Uterus (tissue), 4 donors: ENCODE measurements at places on chromosomes 13 and 19.
A peak's percentile ranks its signal among the peaks of the same experiment; 100 is the strongest.

DNA sequence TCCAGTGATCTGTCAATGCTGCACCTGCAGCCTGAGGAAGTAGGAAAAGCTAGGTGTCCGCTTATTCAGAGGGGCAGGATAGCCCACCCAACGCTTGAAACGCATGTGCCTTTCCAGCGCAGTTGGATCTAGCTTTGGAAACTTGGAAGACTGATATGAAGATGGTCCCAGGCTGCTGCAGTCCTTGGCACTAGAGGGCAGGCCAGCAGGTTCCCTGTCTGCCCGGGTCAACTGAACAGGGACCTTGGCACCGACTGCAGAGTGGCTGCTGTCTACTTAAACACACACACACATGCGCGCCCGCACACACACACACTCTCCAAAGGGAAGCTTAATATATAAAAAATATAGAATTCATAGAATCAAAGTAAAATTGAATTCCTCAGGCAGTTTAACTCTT, 100.0 kb downstream of the TSHZ3 start:
- H3K27ac ChIP-seq, result no peak overlapping the region
- H3K27me3 ChIP-seq, result no peaks in the 10 kb centered on the region
- H3K36me3 ChIP-seq, result no peaks in the 10 kb centered on the region
- DNase-seq, result no peak
- H3K4me1 ChIP-seq, result no peaks in the 10 kb centered on the region
- H3K4me3 ChIP-seq, result no peak overlapping the region

DNA sequence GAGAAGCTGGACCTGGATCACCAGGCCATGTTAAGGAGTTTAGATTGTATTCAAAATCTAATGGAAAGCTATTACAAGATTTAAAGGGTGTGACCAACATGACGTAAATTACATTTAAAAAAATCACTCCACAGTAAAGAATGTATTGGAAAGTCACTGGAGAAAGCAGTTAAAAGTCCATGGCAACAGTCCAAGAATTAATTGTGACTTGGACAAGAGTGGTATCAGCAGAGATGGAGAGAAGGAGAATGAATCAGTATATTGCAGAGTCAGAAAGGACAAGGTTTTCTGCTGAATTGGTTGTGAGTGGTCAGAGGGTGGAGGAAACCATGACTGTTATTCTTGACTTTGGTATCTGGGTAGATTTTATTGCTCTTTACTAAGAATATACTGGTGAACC, 535.1 kb upstream of the SLITRK1 start:
- H3K36me3 ChIP-seq, result no peaks in the 10 kb centered on the region
- H3K27ac ChIP-seq, result no peak overlapping the region
- no peaks in the 10 kb centered on the region for H3K4me1 ChIP-seq
- no peak overlapping the region for H3K4me3 ChIP-seq

DNA sequence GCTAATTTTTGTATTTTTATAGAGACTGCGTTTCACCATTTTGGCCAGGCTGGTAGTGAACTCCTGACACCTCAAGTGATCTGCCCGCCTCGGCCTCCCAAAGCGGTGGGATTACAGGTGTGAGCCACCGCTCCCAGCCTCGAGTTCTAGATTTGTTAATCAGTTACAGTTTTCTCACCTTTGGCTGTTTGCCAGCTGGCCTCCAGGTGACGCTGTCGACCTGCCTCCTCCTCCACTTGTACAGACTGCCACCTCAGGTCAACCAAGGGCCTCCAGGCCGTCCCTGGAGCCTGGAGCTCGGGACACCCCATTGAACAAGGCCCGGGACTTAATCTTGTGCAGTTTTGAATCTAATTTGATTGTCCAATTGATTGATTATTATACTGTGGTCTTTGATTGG, 45.5 kb downstream of the IER2 start:
- DNase-seq, result no peak
- no peaks in the 10 kb centered on the region for H3K4me1 ChIP-seq
- no peaks in the 10 kb centered on the region for H3K27me3 ChIP-seq
- H3K36me3 ChIP-seq, result no peaks in the 10 kb centered on the region

DNA sequence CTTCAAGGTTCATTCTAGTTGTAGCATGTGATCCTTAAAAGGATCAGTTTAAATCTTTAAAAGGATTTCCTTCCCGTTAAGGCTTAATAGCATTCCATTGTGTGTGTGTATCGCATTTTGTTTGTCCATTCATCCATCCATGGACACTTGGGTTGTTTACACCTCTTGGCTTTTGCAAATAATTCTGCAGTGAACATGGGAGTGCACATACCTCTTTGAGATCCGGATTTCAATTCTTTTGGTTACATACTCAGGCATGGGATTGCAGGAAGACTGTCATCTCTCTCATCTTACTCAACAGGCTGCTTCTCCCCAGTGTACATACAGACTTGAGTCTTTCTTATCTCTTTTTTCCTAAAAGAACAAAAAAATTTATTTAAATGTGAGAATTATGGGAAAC, 1.2 kb downstream of the RNF113B start:
- no peaks in the 10 kb centered on the region for H3K27me3 ChIP-seq
- H3K4me1 ChIP-seq, result peaks cover 25% of the 10 kb centered on the region
- H3K4me3 ChIP-seq, result no peak overlapping the region
- no peaks in the 10 kb centered on the region for H3K36me3 ChIP-seq

DNA sequence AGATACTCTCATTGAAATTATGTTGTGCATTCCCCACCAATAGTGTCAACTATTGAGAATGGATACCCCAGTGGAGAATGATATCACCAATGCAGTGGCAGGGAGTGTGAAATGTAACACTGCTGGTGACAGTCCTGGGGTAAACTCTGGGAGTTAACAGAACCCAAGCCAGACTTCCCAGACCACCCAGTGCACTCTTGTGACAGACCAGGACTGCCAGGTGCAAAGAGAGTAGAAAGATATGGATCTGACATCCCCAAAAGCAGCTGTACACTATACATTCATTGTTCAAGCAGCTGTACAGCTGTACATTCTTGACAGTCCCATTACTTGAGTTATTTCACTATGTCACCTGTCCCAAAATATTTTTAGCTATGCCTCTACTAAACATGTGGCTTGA, 886.6 kb downstream of the DIAPH3 start:
- no peak overlapping the region for H3K27ac ChIP-seq
- H3K27me3 ChIP-seq, result no peaks in the 10 kb centered on the region
- no peak for DNase-seq
- H3K36me3 ChIP-seq, result no peaks in the 10 kb centered on the region
- H3K4me3 ChIP-seq, result no peak overlapping the region
- H3K4me1 ChIP-seq, result no peaks in the 10 kb centered on the region

- no peak for DNase-seq
- peak overlapping the region; percentile 98 for H3K27ac ChIP-seq
- no peak overlapping the region for H3K4me3 ChIP-seq
- peaks cover 10% of the 10 kb centered on the region for H3K4me1 ChIP-seq
These were observed 69.7 kb downstream of the RASA3 start for GRCh38 chr13:114062754-114063153.

GRCh38 chr13:78036841-78037240, 118.2 kb upstream of the EDNRB start:
- H3K36me3 ChIP-seq, result no peaks in the 10 kb centered on the region
- H3K4me3 ChIP-seq, result no peak overlapping the region
- no peaks in the 10 kb centered on the region for H3K4me1 ChIP-seq
- no peak overlapping the region for H3K27ac ChIP-seq
- H3K27me3 ChIP-seq, result no peaks in the 10 kb centered on the region
- DNase-seq, result no peak

GRCh38 chr13:86554066-86554465, 754.8 kb upstream of the SLITRK6 start:
- H3K36me3 ChIP-seq, result no peaks in the 10 kb centered on the region
- H3K4me1 ChIP-seq, result no peaks in the 10 kb centered on the region
- no peak overlapping the region for H3K4me3 ChIP-seq
- no peak for DNase-seq
- no peak overlapping the region for H3K27ac ChIP-seq
- no peaks in the 10 kb centered on the region for H3K27me3 ChIP-seq

GRCh38 chr13:58343076-58343475, 711.5 kb downstream of the PCDH17 start:
- no peaks in the 10 kb centered on the region for H3K36me3 ChIP-seq
- no peaks in the 10 kb centered on the region for H3K27me3 ChIP-seq
- no peak overlapping the region for H3K27ac ChIP-seq
- H3K4me1 ChIP-seq, result no peaks in the 10 kb centered on the region

DNA sequence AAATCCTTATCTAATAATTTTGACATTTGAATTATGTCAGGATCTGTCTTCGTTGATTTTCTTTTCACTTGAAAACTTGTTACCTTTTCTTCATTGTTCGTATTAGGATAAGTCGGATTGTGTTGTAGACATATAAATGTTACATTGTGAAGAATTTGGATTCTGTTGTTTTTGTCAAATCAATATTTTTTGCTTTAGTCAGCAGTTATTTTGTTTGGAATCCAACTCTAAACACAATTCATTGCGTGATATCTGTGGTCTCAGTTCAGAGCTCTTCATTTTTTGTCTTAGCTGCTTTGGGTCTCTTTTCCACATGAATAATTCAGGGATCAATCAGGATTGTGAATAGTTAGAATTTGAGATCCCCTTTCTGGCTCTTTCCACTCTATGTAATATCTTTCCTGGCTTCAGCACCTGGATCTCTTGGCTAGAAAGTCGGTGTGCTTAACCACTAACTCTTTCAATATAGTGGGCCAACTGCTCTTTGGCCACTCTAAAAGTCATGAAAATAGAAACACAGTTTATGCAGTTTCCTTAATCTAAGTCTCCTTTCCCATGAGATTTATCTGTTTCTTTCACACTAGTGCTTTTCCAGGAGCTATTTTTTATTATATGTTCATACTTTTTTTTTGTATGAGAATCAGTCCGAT, 2494.2 kb upstream of the PCDH20 start:
- H3K4me3 ChIP-seq, result no peak overlapping the region
- no peaks in the 10 kb centered on the region for H3K27me3 ChIP-seq
- H3K4me1 ChIP-seq, result no peaks in the 10 kb centered on the region
- H3K36me3 ChIP-seq, result no peaks in the 10 kb centered on the region
- DNase-seq, result no peak
- no peak overlapping the region for H3K27ac ChIP-seq

DNA sequence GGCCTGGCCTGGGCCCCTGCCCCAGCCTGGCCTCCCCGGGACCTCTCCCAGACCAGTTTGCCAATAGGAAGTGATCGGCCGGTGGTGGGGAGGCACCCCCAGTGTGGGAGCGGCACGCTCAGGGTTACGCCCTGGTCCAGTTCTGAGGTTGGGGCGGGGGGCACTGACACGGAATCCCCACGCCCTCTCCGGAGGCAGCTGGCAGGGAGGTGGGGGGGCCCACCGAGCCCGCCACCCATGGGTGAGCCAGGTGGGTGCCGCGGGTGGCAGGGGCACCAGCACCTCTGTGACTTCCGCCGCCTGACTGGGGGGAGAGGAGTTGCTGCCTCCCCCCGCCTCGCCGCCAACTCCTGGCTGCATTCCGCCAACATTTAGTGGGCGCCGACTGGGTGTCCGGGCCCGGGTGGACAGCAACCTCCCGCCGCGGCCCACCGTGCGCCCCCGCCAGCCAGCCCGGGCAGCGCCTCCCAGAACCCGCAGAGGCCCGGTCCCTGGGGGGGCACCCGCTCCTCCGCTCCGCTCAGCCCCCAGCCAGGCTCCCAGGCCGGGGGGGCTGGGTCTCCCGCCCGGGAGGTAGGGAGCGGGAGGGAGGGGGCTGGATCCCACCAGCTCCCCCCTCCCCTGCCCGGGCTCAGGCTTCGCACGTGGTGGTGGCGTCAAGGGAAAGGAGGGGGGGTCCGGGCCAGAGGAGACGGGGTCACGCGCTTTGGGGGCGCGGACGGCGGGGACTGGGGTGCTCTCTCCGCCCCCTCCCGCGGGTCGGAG, 2.0 kb downstream of the ZBTB7A start:
- H3K27me3 ChIP-seq, result no peaks in the 10 kb centered on the region
- peak overlapping the region; percentile 98 for H3K27ac ChIP-seq
- H3K4me1 ChIP-seq, result peaks cover 38% of the 10 kb centered on the region
- peak overlapping the region; percentile 72 for H3K4me3 ChIP-seq
- peak; percentile 73 for DNase-seq

DNA sequence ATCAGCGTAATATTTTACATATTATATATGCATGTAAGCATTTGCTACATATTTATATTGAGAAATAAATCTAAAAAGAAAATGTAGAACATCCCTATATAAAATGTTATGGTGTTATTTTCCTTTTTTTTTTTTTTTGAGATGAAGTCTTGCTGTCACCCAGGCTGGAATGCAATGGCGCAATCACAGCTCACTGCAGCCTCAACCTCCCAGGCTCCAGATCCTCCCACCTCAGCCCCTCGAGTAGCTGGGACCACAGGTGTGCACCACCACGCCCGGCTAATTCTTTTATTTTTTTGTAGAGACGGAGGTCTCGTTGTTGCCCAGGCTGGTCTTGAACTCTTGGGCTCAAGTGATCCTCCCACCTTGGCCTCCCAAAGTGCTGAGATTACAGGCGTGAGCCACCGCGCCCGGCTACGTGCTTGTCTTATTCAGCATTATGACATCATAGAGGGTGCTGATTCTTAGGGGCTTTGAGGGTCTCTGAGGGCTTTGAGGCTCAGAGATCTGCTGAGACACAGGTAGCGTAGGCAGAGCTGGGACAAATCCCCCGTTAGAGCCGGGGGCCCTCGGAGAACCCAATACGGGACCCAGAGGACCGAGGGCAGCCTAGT, 101.9 kb downstream of the GADD45B start:
- H3K4me1 ChIP-seq, result no peaks in the 10 kb centered on the region
- H3K27ac ChIP-seq, result peak overlapping the region; percentile 78
- H3K36me3 ChIP-seq, result no peaks in the 10 kb centered on the region
- no peak overlapping the region for H3K4me3 ChIP-seq
- H3K27me3 ChIP-seq, result no peaks in the 10 kb centered on the region

DNA sequence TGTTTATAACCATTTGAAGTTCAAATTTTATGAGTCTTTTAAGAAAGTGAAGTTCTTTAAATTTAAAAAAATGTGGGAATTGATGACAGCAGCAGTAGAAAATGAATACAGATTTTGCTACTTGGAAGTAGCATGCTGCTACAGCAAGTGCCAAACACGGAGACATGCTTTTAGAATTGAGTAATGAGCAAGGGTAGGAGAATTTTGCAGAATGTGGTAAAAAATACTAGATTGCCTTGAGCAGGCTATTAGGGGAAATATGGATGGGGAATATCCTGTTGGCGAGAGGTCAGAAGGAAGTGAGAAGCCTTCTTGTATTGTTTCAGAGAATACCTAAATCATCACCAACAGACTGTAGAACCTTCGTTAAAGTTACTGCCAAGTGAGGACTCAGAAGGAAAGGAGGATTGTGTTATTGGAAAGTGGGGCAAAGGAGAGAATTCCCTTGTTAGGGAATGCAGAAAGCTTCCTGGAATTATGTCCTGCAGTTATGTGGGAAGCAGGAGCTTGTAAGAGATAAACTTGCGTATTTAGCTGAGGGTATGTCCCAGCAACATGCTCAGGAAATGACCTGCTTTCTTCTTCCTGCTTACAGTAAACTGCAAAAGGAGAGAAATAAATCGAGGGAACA, 32.4 kb upstream of the OXGR1 start:
- no peaks in the 10 kb centered on the region for H3K36me3 ChIP-seq
- no peaks in the 10 kb centered on the region for H3K27me3 ChIP-seq
- DNase-seq, result no peak
- no peaks in the 10 kb centered on the region for H3K4me1 ChIP-seq
- H3K27ac ChIP-seq, result no peak overlapping the region
